ENCODE measurements at places on chromosomes 1 and 21.

DNA sequence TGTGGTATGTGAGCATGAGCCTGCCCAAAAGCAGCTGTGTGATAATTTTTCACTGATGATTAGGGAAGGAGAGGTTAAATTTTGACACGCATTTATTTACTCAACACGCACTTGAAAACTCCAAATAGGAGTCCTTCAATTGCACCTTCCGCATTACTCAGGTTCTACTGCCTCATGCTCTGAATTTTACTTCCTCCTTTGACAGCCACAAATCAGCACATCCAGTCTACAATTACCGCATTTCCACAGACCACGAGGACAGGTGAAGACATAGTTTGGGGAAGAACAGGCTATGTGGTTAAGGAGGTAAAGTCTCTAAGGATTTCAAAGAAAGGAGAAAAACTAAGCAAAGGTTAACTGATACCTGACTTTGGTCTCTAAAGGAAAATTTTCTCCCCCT is 2.6 kb downstream of the CAPN8 start:
- DNase-seq = no peak

GRCh38 chr1:48245106-48245505 is 22.6 kb downstream of the SLC5A9 start:
- DNase-seq = no peak

GRCh38 chr1:241592273-241592958 is 47.8 kb downstream of the CHML start:
- DNase-seq = no peak

GRCh38 chr21:42847051-42847707 is 32.2 kb downstream of the WDR4 start:
- no peak for DNase-seq

DNA sequence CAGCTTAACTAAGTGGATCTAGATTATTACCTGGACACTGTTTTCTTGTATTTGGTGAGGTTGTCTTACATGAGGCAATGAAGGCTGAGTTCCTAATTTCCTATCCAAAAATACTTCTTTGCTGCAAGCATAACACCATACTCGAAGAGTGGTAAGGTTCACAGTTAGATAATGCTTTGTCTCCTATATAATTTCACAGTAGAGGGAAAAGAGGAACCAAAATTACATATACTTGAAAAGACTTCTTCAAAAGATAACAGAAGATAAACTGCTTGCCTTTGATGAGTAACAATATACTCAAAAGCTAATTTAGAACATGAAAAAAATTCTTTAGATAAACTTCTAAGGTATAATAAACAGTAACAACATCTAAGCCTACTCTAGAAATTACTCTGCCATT is 20.4 kb downstream of the USP33 start:
- DNase-seq = no peak

DNA sequence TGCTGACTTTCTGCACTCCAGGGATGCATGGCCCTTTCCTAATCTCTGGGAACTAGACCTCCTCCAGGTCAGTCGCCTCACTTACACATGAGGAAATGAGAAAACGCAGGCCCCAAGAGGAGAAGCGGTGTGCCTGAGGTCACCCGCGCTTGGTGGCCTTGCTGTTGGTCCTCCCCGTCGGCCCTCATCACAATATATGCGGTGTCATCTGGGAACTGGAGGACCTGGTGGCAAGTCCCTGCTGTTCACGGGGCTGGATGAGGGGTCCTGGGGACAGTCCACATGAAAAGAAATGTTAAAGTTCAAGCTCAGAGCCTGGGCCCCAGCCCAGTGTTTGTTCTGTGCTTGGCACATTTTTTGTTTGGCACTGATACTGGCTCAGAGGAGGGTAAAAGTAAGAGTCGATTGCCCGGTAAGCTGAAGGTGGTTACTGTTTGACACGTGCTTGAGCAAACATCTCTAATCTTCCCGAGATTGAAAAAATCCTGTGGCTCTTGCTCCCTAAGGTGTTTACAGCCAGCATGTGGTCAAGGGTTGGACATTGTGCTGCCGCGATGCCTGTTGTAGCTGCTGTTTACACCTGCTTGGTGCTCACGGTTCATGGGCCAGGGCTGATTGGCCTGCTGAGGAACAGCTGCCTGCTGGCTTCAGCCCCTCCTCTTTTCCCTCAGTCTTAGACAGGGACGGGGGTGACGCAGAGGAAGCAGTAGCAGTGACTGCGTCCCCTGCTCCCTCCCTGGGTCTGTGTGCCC is 5.2 kb downstream of the COQ8A start:
- DNase-seq = no peak

- no peak for DNase-seq
These were observed 21.5 kb upstream of the SLC44A5 start for GRCh38 chr1:75632350-75632949.

DNA sequence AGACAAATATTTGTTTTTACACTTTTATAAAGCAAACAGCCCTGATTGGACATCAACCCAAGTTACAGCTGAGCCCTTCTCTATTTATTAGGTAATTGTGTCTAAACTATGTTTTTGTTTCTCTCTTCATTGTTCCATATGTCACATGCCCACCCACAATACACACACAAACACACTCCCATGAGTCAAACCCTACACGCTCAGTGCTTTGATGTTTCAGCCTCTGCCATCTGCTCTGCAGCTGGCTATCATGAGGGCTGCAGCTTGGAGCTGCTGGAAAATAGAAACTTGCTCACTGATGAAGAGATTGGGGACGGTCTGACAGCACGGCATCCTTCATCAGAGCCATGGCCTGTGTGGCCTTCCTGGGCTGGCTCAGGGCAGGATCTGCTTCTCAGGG is 41.7 kb downstream of the PSMG1 start:
- no peak for DNase-seq

DNA sequence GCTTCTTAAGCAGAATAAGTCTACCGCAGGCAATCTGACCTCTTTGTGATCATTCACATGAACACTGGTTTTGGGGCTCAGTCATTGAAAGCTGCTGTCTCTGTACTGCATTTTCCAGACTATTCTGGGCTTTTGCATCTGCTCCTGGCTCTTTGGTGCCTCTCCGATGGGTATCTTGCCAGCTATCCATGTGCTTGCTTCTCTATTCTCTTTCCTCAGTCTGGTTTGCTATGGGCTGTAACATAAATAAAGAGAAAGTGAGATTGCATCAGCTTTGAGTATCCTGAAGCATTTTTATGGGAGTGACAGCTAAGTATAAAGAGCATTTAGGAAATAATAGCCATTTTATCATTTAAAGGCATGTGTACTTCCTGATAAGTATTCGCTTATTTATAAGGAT is 70.7 kb downstream of the C1orf21 start:
- no peak for DNase-seq

GRCh38 chr1:218447010-218447689 is 102.0 kb downstream of the TGFB2 start:
- no peak for DNase-seq

- DNase-seq = no peak
These were observed 28.1 kb upstream of the RGS5 start for GRCh38 chr1:163230827-163231226.

- no peak for DNase-seq
These were observed 27.9 kb downstream of the PGM1 start for GRCh38 chr1:63621075-63621474.

DNA sequence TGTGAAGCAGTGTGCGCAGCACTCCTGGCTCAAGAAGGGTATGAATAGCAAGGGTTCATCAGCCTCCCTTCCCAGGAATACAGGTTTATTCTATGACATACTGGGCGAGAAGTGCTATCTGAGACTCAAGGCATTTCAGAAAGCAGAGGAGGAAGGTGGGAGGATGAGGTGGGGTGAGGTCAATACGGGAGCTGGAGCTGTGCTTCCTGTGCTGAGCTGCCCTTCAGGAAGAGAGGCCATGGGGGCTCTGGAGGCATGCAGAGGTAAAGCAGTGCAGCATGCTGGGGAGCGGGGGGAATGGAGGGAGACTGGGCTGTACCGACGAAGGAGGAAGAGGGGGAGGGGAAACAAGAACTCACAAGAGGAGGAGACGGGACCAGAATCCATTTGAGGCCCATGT is 717.6 kb downstream of the PTPRU start:
- no peak for DNase-seq

- DNase-seq = no peak
These were observed 910 bp downstream of the RUNX1 start for GRCh38 chr21:35048183-35048601.

GRCh38 chr1:112335351-112335750 is 60.7 kb upstream of the CTTNBP2NL start:
- DNase-seq = no peak

GRCh38 chr1:203228670-203229069 is 803 bp downstream of the CHIT1 start:
- no peak for DNase-seq

DNA sequence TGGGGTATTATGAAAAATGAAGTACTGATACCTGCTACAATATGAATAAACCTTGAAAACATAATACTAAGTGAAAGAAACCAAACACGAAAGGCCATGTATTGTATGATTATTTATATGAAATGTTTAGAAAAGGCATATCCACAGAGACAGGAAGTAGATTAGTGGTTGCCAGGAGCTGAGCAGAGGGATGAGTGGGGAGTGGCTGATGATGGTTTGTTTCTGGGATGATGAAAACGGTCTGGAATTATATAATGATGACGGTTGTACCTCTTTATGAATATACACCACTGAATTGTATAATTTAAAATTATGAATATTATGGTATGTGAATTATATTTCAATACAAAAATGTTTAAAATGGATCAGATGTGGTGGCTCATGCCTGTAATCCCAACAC is 63.8 kb upstream of the MPC2 start:
- no peak for DNase-seq

GRCh38 chr1:154488922-154489321 is 13.1 kb upstream of the TDRD10 start:
- DNase-seq = no peak

DNA sequence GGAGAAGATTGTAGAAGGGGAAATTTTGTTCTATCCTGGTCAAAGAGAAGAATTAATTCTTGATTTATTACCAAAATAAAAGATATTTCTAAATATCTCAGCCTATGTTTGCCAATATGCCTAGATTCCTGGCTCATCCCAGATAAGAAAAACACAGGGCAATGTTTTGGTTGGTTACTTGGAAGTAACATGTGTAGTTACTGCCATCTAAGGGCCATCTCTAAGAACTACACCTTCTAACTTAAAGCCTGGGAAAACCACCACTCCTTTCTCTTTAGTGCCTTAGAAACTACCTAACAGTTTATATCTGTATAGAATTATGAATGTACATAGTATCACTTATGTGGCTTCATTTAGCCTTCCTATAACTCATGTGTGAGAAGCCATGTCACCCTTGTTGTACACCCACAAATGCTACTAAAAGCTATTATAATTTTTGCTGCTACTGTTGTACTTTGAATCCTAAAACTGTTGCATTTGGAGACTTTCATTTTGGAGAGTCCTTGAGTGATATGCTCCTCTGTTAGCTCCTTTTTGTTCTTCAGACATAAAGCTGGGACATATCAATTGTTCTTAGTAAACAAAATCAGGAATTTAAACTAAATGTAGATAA is 4.5 kb downstream of the AIM2 start:
- no peak for DNase-seq

DNA sequence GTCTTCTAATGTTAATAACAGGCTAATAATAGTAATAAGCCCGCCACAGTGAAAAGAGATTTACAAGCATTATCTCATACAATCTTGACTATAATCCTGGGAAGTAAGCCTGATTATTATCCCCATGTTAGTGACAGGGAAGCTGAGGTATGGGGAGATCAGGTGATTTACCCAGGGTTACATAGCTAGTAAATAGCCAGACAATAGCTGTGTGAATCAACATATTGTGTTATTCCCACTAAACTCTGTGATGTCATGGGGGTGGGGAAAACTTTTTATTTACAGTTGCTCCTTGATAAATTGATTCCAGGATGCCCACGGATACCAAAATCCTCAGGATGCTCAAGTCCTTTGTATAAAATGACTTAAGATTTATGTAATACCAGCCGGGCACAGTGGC is 181.9 kb downstream of the LMO4 start:
- no peak for DNase-seq

- no peak for DNase-seq
These were observed 135.5 kb downstream of the MIS18A start for GRCh38 chr21:32143241-32143939.

DNA sequence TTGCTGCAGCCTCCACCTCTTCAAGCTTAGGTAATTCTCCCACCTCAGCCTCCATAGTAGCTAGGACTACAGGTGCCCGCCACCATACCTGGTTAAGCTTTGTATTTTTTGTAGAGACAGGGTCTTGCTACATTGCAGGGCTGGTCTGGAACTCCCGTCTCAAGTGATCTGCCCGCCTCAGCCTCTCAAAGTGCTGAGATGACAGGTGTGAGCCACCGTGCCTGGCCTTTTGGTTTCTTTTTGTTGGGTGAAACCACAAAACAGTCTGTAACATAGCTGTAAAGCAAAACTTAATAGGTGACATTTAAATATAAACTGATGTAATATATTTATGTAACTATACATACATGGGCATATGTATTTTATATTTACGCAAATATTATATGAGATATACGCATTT is 3.1 kb upstream of the DNAJC11 start:
- no peak for DNase-seq

GRCh38 chr1:228750915-228751314 is 15.6 kb downstream of the RHOU start:
- no peak for DNase-seq

Data from stimulated activated CD4-positive, alpha-beta T cell treated with anti-CD3 and anti-CD28 coated beads, Interleukin-1b, Interleukin-23, amount 100 ng/mL, for 1 hour (primary cell).